ENCODE measurements at places on chromosomes 5 and 9. TPM values are rescaled to one million over a fixed set of nuclear protein-coding genes. Genes with fewer than 3 reads are reported as not detected.

- H3K4me3 ChIP-seq, result no peak overlapping the region
- no peaks in the 10 kb centered on the region for H3K27me3 ChIP-seq
- H3K4me1 ChIP-seq, result no peaks in the 10 kb centered on the region
- DNase-seq, result no peak
- no peak overlapping the region for H3K27ac ChIP-seq
- H3K36me3 ChIP-seq, result no peaks in the 10 kb centered on the region
Observed at GRCh38 chr9:108603141-108603540, 252.6 kb downstream of the ACTL7B start.

GRCh38 chr5:25862276-25862675 lies 1176.1 kb downstream of the CDH9 start:
- H3K27ac ChIP-seq, result no peak overlapping the region
- no peaks in the 10 kb centered on the region for H3K4me1 ChIP-seq
- no peaks in the 10 kb centered on the region for H3K36me3 ChIP-seq
- no peak for DNase-seq
- no peak overlapping the region for H3K4me3 ChIP-seq
- no peaks in the 10 kb centered on the region for H3K27me3 ChIP-seq

GRCh38 chr9:1415146-1415545 lies 365.0 kb downstream of the DMRT2 start:
- H3K36me3 ChIP-seq, result no peaks in the 10 kb centered on the region
- H3K4me3 ChIP-seq, result no peak overlapping the region
- H3K27ac ChIP-seq, result no peak overlapping the region
- DNase-seq, result no peak
- no peaks in the 10 kb centered on the region for H3K4me1 ChIP-seq

DNA sequence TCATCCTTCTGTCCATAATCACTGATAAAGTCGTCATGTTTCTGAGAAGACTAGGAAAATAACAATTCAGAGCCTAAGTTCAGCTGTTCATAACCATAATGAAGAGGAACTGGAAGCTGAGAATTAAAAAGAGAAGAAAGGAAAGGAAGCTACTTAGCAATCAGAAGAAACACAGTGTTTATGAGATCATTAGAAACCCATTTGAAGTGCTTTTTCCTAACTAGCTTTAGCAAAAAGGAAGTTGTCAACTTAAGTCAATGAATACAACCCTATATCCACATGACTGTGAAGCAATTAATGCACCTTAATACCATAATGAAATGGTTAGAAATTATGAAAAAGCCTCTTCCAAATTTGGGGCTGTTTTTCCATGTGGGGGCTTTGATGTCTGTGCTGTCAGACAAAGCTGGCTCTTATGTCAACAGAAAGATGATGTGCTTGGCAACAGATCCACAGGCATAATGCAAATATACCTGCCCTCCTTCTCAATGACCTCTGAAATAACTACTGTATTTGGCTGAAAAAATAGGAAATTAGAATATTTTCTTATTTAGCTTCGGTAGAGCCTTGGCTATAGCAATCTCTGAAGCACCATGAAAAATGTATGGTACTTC lies 463.5 kb downstream of the RASEF start:
- no peak overlapping the region for H3K27ac ChIP-seq
- DNase-seq, result no peak
- no peaks in the 10 kb centered on the region for H3K27me3 ChIP-seq
- no peaks in the 10 kb centered on the region for H3K36me3 ChIP-seq

GRCh38 chr9:68970151-68970550 lies 43.8 kb downstream of the PRKACG start:
- no peaks in the 10 kb centered on the region for H3K27me3 ChIP-seq
- no peak overlapping the region for H3K4me3 ChIP-seq
- H3K36me3 ChIP-seq, result peaks cover 21% of the 10 kb centered on the region
- H3K27ac ChIP-seq, result no peak overlapping the region

IER5L gene
- total RNA-seq, result 14.4 TPM

Data from activated T-helper 1 cell treated with anti-CD3 and anti-CD28 coated beads, Interleukin-12 subunit alpha, Interleukin-12 subunit beta, Interleukin-2, Interleukin-4 antibody, amounts not matched to agents 30 ng/mL and 10 ng/mL and 1 ng/mL, durations not matched to agents 14 hours and 24 hours and 36 hours (primary cell).